GM12892 (cell line): ENCODE measurements at places on chromosomes 4 and X.

DNA sequence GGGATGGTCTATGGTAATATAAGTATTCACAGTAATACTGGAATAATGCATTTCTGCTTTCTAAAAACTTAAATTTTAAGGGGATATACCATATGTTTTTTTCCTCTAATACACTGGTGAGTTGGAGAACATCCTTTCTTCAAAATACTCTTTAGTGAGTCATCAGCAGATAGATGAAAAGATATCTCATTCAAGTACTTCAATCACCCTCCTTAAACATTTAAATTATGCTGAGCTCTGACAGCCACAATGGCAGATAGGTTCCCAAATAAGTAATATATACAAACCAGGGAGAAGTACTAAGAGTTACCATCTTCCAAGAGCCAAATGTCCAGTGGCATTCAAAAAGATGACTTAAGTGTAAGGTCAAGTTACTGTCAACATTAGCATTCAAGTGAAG is 52.2 kb downstream of the AMMECR1 start:
- no peak for DNase-seq

GRCh38 chr4:26887143-26887542 is 26.5 kb downstream of the STIM2 start:
- no peak for DNase-seq

GRCh38 chrX:119235051-119235511 is 1.0 kb upstream of the PGRMC1 start:
- DNase-seq, result no peak

DNA sequence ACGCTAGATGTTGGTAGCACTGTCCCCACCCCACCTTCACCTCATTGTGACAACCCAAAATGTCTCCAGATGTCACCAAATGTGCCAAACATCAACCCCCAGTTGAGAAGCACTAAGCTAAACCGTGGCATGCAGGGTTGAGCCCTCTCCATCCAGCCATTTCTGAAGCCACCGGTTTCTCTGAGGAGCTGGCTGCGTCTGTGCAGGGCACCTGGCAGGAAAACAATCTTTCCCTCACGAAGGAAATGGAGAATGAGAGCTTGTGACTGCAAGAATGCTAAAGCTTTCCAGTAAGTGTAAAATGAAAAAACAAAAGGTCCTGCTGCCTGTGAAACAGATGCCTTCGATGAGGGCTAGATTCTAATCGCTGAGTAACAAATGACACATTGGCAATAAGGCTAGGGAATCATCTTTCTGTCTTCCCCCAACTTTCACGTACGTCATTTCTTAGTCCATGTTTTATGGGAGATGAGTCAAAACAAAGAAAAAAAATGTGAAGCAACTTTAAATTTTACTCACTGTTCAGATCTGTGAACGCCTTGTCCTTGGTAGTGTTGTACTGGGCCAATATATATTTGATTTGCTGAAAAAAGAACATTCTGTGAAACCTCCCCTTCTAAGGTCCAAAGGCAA is 59.9 kb downstream of the PROM1 start:
- no peak for DNase-seq

DNA sequence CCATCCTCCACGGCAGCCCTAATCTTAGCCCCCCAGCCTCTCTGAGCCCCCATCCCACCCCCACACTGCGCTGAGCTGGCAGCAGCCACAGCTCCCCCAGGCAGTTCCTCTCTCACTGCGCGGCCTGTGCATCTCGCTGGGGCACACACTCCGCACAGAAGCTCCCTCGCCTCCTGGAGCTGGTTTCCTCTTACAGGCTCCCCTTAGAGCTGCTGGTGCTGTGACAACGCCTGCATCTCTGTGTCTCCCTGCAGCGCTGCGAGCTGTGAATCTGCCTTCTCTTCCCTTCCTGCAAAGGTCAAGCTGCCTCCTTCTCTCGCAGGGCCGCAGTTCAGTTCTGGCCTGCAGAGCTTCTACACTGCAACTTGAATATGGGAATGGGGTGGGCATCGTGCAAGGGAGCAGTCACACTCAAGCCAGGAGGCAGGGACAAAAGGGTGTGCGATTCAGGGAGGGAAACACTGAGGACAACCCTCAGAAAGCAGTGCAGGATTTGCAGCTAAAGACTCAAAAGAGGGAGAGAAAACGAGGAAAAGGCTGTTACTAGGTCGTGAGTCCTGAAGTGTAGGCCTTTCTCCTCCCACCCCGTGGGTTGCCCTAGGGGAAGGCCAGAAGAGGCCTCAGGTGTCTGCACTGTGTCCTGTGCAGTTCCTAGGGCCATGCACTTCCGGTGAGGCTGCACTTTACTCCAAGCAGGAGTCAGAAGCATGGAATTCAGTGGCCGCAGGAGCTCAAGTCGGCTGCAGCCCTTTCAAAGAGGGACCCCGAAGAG is 87.0 kb downstream of the BCOR start:
- no peak for DNase-seq

GRCh38 chr4:153519687-153520086 is 53.5 kb downstream of the TMEM131L start:
- no peak for DNase-seq

- no peak for DNase-seq
Measured at GRCh38 chrX:7996851-7997250, 69.6 kb upstream of the PNPLA4 start.

- DNase-seq, result no peak
Measured at GRCh38 chr4:114209584-114209983, 230.1 kb upstream of the ARSJ start.

DNA sequence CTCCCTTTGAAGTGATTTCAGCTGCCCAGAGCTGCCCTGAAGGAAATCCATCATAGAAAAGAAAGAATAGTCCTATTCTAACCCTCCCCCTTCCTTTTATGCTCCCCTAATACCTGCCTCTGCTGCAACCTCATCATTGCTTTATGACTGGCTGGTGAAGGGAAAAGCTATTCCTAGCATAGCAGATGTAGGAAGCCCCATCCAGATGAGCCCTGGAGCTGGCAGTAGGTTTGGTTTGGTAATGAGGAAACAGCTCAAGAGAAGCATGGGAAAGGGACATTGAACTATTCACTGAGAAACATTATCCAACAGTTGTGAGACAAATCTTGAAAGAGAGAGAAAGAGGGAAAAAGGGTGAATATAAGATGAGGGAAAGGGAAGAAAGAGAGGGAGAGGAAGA is 29.2 kb downstream of the ARSJ start:
- DNase-seq, result no peak

DNA sequence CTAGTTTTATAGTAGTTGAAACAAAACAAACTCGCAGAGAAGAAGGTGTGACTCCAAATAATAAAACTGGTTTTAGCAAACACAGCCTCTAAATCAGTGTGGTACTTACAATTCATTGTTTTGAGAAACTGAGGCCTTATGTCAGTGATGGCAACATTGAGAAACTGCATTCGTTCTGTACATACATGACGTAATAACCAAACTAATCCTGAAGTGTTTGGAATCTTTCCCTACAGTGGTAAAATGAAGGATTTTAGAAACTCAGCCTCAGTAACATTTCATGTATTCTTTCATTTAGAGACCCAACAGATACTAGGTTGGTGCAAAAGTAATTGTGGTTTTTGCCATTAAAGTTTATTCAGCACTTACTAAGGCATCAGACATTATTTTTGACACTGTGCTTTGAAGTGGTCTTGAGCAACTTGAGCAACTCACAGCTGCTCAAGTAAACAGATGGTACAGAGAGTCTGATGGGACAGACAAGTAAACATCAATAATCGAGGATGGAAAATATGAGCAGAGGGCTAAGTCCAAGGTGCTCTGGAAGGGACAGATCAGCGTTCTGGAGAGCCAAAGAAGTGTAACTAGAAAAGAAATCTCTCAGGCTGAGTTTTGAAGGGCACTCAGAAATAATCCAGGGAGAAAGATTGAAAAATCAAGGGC is 390.8 kb upstream of the BOD1L1 start:
- DNase-seq, result no peak

GRCh38 chrX:155997436-155997835 is at the start of gene IL9R:
Gene IL9R (plus strand): TSS chrX:155997696. CDS start chrX:155997760, 64 bp downstream.
- peak; percentile 21 for DNase-seq

DNA sequence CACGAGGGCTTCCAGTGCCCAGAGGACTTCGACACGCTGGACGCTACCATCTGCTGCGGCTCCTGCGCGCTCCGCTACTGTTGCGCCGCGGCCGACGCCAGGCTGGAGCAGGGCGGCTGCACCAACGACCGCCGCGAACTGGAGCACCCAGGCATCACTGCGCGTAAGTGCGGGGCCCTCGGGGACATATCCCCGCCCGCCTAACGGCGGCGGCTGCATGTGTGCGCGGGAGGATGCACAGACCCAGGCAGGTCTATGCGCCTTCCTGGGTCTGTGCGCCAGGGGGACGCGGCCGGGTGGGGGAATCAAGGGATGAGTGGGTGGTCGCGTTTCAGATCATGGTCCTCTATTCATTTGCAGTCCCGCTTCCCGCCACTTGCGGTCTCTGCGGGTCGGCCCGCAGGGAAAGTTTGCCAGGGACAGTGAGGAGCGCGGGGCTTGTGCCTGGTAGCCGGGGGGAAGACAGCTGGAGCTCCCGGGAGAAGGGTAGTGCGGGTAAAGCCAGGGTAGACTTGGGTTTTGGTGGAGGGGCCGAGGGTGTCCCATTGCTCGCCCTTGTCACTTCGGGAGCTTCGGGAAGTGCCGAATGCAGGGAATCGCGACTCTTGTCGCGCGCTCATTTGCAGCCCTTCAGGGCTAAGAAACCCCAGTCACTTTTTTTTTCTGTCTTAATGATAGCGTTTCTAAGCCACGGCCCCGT is 1.0 kb downstream of the SHISA3 start:
- peak; percentile 25 for DNase-seq
